ENCODE measurements at places on chromosomes 3 and 15.

DNA sequence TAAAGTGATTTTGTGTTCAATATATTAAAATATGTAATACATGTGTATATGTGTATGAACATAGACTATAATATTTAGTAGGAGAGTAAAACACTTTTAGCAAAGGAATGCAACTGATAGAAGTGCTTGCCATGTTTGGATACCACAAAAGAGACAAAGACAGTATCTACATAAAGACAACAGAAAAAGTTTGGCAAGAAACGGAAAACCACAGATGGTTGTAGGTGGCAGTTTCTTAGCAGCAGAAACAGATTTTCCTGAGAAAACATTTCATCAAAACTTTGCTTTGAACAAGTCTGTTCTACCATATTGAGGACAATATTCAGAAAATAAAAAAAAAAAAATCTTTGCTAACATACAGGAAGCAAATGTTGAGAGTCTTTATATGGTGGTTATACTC lies 1560.4 kb upstream of the GBE1 start:
- no peak for DNase-seq

- DNase-seq, result no peak
Measured at GRCh38 chr15:86849558-86850285, 770.1 kb downstream of the AGBL1 start.

DNA sequence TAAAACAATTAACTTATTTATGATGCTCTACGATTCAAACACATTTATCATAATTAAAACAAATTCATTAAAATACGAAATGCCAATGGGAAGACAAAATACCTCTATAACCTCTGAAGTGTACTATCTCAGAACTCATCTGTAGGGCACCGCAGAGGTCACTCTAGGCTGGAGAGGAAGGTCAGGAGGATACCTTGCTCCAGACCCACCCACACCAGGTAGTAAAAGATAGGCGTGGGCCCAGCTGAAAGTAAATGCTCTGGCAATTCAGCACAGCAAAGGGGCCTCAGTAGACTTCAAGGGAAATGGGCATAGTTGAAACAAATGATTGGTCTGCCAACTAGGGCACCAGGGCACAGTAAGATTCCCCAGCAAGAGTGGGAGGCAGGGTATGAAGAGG lies 26.0 kb upstream of the SPPL2A start:
- no peak for DNase-seq

- no peak for DNase-seq
Measured at GRCh38 chr3:147872568-147872967, 463.4 kb downstream of the ZIC1 start.

DNA sequence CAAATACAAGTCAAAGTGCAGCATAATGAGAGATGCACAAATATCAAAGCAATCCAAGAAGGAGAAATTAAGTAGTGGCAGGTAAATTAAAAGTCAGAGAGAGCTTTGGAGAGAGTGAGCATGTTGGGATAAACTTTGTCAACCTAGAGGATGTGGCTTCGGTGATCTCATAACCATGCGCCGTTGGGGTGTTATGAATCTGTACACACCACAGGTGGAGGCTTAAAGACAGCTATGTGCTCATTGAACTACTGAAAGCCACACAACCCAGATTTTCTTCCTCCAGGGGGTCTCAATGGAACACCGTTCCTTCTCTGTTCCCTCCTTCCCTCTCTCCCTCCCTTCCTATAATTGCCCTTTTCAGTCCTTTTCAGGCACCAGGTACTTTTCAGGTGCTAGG lies 52.0 kb downstream of the SUCNR1 start:
- no peak for DNase-seq

- no peak for DNase-seq
Measured at GRCh38 chr15:70264014-70264582, 166.4 kb upstream of the TLE3 start.

DNA sequence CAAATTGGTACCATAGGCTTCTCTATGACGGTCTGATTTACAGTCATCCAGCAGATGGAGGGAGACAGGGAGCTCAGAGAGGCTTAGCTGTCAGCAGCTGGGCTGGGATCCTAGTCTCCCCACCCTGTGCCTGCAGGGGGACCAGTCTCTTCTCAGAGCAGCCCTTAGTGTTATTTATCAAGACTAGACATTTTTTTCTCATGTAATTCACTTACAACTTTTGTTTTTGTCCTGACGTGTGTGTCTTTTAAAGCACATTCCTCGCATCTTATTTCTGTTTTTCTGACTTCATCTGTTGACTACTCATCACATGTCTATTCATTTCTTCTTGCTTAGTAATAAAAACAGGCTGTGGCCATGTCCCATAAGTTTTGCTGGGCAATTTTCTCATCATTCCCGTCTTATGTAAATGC lies 116.1 kb downstream of the KLF13 start:
- DNase-seq, result peak; percentile 77

DNA sequence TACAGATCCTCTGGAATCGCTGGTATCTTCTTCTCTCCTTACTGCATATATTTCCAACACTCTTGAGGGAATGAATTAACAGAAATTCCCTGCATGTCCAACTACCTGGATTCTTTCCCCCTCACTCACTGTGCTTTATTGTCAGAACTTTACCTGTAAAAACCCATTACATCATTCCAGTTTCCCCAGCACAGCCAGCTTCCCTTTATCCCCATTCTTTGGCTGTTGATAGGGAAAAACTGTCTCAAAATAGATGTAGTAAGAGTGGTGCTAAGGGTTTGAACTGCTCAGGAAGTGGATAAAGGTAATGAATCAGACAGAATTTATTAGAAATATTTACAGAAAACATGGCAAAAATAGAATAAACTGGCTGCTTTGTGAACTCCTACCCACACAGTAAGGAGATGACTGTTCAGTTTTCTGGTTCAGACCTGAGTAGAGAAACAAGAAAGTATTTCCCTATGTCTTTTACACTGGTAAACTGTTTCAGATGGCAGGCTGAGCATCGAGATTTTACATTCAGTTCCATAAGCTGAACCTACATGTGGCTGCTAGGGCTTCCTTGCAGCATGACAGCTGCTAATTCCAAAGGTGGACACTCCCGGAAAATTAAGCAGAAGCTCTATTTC lies 188.4 kb downstream of the CPNE4 start:
- DNase-seq, result no peak

Measured in AG08396 (cell line).